ELF-1 (cell line): ENCODE measurements at places on chromosomes 5 and 9.

DNA sequence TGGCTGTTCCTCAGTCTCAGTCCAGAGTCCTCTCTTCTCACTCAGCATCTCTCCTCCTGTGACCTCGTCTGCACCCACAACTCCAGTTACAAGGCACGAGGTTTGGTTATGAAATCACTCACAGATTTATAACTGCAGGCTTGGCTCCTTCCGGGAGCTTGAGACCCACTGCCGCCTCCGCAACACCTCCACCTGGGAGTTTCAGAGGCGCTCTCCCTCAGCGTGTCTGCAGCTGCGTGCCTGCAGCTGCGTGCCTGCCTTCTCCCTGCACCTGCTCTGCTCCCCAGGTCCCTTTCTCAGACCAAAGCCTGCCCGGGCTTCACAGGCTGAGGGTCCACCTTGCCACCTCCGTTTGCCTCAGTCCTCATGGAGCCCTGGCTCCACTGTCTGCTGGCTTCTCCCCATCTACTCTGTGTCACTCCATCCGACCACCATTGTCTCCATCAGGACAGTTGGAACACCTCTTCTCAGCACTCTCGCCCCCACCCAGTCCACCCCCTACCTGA, 51.5 kb downstream of the HRH2 start:
- no peak for DNase-seq

- no peak for DNase-seq
Observed at GRCh38 chr5:73974871-73975360, 348.9 kb downstream of the ARHGEF28 start.

GRCh38 chr9:13728917-13729811, 449.7 kb upstream of the MPDZ start:
- DNase-seq: no peak

DNA sequence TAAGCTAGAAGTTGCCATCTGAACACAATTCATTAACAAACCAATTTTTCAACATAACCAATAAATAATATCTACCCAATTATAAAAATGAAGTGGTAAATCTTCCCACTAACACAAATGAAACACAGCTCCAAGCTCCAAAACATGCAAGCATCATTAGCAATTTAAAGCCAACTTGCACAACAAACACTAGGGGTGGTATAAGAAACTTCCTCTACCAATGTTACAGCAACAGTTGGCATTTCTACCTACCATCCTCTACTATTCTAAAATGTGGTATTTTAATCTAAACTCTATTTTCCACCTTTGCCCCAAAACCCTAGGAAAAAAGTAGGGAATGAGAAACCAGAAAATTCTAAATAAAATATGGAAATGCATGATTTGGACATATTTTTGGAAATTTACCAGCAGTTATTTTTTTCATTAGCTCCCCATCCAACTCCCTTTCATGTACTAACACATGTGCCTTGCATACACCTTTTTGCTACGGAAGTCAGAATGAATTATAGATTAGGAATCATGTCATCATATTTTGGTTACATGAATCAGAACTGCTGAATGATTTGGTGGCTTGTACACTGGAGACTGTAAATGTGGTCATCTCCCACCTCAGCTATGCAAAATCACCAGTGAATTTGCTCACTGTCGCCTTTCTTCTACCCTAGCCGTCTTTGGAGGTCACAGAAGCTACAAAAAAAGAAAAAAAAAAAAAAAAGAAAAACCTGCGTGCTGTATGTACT, 4.1 kb downstream of the NR6A1 start:
- DNase-seq: no peak

- DNase-seq: no peak
Observed at GRCh38 chr9:69689991-69690538, 17.9 kb upstream of the APBA1 start.

DNA sequence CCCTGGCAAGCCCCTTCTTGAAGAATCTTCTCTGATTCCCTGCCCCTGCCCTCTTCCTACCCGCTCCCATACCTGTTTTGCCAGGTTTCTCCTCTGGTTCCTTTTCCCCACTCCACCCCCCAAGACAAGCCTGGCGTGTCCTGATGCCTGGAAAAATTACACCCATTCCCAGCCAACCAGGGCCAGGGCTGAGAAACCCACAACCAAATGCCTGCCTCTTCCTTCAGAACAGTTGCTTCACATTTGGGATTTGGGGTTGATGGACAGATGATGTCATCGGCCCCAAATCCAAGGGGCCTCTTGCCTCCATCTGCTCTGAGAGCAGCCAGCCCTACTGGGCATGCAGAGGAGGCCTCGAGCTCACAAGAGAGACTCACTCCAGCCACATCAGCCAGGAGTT, 8.8 kb upstream of the NEK6 start:
- no peak for DNase-seq
